Anterior cingulate cortex (tissue), 58 donors: ENCODE measurements at places on chromosomes 11 and 22.

GRCh38 chr11:41872426-41872825, 413.0 kb upstream of the LRRC4C start:
- no peak for DNase-seq

GRCh38 chr11:121191818-121192217, 90.8 kb downstream of the TECTA start:
- no peak for DNase-seq

GRCh38 chr11:32968541-32968940, 47.1 kb upstream of the DEPDC7 start:
- DNase-seq, result no peak

- no peak for DNase-seq
Measured at GRCh38 chr11:122715548-122716440, 60.3 kb downstream of the UBASH3B start.

DNA sequence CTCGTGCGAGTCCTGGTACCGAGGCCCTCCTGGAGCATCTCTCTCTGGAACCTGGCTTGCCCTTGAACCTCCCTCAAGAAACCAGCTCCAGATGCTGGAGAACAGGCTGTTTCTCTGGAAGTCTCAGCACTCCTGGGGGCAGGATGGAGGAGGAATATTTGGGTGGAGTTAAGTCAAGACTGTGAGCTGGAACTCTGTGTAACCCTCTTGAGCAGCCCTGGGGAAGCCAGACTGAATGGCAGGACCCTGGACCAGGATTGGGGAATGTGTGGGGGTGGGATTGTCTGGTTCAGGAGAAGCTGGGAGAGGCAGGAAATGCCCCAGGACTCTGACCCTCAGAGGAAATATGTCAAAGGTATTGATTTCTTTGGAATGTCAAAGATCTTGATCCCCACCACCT, 7.7 kb downstream of the CREB3L1 start:
- DNase-seq, result no peak

- no peak for DNase-seq
Measured at GRCh38 chr22:49934891-49935557, 16.6 kb downstream of the CRELD2 start.

GRCh38 chr11:112652786-112653390, 308.3 kb upstream of the NCAM1 start:
- DNase-seq, result no peak

- no peak for DNase-seq
Measured at GRCh38 chr22:27912101-27912500, 7.0 kb downstream of the PITPNB start.

DNA sequence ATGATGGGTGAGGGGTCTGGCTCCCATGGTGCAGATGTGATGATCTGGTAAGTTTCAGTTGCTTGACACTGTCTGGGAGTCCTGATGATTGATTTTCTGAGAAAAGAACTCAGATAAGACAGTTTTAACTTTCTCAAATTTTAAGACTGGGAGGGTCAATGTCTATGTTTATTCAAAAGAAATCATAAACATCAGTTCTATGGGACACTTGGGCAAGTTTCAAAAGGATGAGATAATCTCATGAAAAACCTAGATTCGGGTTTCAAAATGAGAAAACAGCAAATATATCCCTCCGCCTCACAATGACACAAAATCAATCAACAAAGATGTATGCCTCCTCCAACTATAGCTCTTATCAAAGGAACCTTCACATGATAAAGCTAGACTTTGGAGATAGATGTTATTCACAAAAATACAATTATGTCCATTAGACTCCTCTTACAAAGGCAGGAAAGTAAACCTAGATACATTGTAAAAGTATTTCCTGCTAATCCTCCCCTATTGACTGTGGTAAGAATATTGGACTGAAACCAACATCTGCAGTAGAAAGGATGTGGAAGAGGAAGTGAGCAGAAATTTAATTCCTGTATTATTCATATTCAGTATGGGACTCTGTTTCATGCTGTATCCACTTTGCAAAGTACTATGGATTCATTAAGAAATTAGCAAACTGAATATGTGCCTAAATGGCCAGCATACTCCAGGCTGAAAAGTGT, 21.6 kb downstream of the SVIP start:
- no peak for DNase-seq

DNA sequence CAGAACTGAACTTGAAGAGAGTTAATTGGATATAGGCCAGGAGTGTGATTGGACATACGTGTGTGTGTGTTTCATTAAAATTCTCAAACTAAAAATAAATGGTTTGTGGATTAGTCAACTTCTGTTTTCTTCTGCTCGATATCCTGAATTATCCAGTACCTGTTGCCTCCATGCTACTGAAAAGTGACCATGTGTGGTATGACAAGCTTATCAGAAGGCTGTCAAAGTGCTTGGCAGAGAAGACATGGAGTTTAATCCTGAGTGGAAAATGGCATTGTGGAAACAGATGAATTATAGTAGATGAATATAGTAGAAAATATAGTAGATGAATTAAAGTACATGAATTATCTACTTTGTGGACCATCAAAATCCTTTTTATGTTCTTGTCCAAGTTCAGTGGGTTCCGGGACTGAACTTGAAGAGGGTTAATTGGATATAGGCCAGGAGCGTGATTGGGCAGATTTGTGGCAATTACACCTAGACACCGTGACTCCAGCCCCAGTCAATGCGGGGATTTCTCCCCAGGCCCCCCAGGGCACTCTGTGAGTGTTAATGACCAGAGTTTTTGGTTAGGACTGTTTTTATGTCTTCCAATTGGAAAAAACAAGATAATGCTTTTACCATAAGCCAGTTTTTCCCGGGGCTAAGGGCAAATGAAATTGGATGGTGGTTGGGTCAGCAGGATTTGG, 30.1 kb downstream of the GRAMD1B start:
- DNase-seq, result no peak

GRCh38 chr11:36586543-36586942, 7.8 kb upstream of the IFTAP start:
- no peak for DNase-seq

DNA sequence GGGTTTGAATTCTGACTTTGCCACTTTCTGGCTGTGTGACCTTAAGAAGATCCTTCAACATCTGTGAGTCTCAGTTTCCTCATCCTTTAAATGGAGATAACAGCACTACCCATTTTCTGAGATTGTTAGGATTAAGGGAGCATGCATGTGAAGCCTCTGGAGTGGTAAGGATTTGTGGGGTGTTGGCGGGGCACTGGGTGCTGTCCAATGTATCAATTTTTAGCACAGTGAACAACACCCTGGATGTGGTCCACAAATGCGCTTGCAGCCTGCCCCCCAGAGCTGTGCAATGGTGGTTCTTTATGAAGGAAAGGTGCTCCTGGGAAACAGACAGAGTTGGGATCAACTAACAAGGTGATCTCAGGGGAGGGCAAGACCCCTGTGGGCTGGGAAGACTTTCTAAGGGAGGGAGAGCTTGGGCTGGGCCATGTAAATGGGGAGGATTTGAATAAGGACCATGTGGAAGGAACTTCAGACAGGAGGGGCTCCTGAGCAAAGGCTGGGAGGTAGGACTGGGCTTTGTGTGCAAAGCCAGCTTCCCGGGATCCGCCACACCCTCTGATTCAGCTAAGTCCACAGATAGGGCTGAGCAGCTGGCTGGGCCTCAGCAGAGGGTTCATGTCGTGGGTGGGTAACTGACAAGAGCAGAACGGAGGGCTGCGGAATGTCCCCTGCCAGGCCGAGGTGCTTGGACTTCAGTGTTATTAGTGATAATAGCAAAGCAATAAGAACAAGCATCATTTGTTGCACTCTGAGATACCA, 22.7 kb upstream of the RASD2 start:
- no peak for DNase-seq

- DNase-seq, result peak; percentile 29
Measured at GRCh38 chr11:116224154-116224888, 548.5 kb downstream of the BUD13 start.

- no peak for DNase-seq
Measured at GRCh38 chr11:44537679-44538078, 27.8 kb upstream of the CD82 start.
